ENCODE measurements at places on chromosomes 16 and 17. TPM values are rescaled to one million over a fixed set of nuclear protein-coding genes. Genes with fewer than 3 reads are reported as not detected.

- H3K27ac ChIP-seq = peak overlapping the region; percentile 17
- no peak for DNase-seq
- peaks cover 43% of the 10 kb centered on the region for H3K4me1 ChIP-seq
- H3K27me3 ChIP-seq = no peaks in the 10 kb centered on the region
- no peak overlapping the region for H3K4me3 ChIP-seq
- H3K36me3 ChIP-seq = peaks cover 10% of the 10 kb centered on the region
Measured at GRCh38 chr16:30694926-30695693, 3.9 kb upstream of the SRCAP start.

GRCh38 chr17:1597861-1598342 lies 30.7 kb downstream of the SLC43A2 start:
- no peaks in the 10 kb centered on the region for H3K36me3 ChIP-seq
- peaks cover 3% of the 10 kb centered on the region for H3K4me1 ChIP-seq
- no peak overlapping the region for H3K27ac ChIP-seq
- H3K27me3 ChIP-seq = no peaks in the 10 kb centered on the region

AGRP gene
- not detected for total RNA-seq

PRRT2 gene
- 1.3 TPM for total RNA-seq
